H1 (cell line): ENCODE measurements at places on chromosomes 2 and 18.

DNA sequence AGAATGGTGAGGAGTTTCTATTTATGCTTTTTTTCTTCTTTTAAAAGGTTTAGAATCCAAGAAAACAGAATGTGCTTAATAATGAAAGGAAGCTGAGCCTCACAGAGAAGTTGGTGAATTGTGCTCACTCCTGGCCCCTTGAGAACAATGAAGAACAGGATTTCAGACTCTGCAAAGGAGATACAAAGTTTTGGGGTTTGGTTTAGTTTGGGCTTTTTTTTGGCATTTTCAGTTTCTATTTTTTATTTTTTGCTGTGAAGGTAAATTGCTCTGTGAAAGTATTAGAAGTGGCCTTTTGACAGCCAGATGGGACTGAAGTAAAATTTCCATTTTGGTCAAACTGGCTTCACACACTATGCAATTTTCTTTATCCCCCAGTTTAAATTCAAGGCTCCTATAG is 247.3 kb upstream of the GYPC start:
- no peak for DNase-seq

DNA sequence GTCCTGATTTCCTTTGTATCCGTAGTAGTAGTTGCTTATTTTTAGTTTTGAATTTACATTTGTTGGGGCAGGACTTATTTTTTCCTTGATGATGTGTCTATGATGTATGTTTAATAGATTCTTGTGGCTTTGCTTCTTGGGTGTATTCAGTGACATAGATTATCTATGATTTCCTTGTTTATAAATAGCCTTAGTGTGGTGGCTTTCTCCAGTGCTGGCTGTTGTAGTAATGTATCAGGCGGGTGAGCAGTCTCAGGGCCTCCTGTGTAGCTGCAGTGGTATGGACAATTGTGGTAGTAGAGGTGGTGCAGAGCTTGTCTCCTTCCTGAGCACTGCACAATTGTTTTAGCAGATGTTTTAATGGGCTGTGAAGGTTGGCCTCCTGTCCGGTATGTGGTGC is 60.5 kb downstream of the SMCHD1 start:
- DNase-seq, result no peak

DNA sequence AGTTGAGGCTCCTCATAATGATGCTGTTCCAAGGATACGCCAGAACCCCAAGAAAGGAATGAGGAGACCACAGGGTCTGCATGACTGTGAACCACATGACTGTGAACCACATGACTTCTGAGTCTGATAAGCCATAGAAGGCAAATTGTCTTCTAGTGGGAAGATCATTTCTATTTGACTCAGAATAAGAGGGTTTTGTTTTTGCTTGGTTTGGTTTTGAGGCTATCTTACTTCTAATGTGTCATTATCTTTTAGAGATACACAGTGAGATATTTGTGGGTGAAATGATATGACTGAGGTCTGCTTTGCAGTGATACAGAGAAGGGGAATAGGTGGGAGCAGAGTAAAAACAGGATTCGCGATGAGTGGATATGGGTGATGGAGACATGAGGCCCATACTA is 28.9 kb upstream of the BCL2L11 start:
- DNase-seq, result no peak

GRCh38 chr2:72669121-72669520 is 156.7 kb downstream of the EXOC6B start:
- DNase-seq, result no peak

GRCh38 chr2:100502782-100503181 is 32.5 kb downstream of the NMS start:
- no peak for DNase-seq

DNA sequence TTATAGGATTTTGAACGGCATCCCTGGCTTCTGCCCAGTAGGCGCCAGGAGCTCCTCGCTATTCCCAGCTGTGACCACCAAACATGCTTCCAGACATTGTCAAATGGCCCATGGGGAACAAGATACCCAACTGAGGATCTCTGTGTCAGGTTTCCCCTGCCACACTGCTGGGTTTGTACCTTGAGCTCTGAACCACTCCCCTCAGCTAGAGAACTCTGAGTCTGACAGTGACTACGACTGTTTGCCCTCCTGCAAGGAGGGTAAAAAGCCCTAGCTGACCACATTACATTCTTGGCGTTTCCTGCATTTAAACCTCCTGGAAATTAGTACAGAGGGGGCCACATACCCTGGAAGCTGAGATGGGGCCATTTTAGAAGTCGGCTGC is 12.4 kb downstream of the LRRFIP1 start:
- no peak for DNase-seq

- no peak for DNase-seq
Measured at GRCh38 chr2:51213826-51214225, 181.9 kb upstream of the NRXN1 start.

DNA sequence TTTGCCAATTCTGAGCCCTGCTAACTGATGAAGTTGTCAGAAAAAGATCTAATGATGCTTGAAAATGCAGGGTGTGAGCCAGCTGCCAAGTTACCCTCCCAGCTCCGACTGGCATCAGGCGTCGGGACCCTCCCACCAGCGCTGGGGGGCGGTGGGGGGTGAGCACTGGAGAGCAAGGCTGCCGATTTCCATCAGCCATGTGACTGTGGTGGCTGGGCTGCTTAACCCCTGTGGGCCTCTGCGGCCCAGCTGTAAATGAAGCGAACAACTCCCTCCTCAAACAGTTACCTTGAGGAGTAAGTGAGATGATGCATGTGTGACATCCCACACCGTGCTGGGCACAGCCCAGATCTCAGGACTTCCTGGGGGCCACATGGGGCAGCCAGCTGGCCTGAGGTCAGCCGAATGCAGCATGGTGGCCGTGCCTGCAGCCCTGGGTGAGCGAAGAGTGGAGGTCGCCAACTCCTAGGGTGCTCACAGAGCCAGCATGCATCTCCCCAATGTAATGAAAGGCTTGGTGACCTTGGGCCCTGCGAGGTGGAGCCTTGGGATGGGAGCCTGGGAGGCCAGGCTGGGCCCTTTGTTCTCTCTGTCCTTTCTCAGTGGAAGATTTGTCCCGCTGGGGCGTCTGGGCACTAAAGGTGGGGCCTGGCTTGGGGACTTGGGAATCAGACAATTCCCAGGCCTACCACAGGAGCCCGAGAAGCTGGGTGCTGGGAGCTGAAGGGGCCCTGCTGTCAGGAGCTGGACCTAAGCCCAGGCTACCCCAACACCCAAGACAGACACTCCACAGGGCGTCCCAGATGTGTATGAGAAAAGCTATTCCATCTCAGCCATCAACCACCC is 25.1 kb downstream of the CIB4 start:
- no peak for DNase-seq
